Astrocyte (in vitro differentiated cells and primary cell): ENCODE measurements at places on chromosomes 6 and 20.

GRCh38 chr6:16432075-16433032 lies 194.0 kb downstream of the GMPR start:
- DNase-seq: peak; percentile 62

DNA sequence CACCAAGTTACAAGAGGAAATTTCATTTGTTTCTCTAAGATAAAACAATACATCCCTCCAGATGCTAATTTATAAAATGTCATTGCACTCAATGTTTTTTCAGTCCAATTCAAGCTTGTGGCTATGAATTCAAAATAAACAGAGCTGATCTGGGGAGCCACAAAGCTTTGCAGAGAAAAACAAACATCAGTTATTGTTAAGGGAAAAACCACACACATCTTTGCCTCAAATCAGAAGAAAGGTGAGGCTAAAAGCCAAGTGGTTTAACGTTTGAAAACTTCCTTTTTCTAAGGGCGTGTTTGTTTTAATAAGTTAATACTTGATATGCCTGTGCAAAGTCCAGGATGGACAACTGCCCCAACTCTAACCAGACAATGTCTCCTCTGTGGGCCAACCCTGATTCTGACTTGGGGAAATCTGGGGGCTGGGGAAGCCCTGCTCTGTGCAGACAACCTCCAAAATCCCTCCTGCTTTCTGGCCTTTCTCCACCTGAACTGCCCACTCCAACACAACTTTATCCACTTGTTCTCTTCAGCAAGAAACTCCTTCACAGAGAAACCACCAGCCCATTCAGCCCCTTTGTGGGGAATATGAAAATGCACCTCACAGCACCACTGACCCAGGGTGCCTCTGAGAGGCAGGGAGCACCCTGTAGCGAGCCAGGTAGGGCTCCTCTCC lies 44.6 kb upstream of the NT5E start:
- peak; percentile 74 for DNase-seq

DNA sequence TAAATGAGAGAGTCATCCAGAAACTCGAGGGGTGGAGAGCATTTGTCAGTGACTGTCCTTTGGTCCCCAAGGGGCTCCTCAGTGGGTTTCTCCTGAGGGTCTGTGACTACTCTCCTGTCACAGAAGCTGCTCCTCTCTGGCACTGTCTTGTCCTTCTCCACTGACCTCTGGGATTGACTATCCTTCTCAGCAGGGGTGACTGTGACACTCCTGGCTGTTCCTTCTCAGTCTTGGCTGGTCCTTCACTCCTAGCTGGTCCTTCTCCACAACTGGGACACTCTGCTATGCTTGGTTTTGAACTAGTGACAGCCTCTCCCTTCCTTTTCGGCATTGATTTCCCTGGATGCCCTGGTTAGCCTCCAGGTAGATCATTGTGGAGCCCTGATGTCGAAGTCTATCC lies 33.5 kb downstream of the DYNLT1 start:
- DNase-seq: no peak

DNA sequence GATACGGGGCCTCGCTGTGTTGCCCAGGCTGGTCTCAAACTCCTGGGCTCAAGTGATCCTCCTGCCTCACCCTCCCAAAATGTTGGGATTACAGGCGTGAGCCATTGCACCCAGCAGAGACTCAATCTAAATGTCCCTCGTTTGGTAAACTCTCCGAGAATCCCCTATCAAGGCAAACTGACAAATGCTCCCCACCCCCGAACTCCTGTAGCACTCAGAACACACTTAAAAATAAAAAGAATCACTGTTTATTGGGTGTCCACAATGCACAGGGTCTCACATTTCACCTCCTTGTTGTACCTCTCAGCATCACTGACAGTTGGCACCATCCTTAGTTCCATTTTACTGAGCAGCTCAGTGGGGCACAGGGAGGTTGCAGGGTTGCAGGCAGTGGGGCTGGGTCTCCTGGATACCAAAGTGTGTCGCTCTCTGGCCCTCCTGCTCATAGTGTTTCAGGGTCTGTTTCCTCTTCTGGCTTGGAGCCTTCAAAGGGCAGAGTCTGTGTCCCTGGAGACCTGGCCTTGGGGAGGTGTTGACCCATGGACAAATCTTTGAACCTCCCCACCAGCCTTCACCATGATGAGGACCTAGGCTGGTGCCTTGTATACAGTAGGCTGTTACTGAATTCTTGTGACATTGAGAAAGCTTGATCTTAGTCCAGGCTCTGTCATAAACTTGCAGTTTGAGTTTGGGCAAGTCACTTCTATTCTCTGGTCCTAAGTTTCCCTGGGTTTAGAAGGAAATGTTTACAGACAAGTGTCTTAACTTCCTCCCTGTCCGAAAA lies 8.5 kb upstream of the SRC start:
- no peak for DNase-seq
